ENCODE measurements at places on chromosomes 3 and 15. TPM values are rescaled to one million over a fixed set of nuclear protein-coding genes. Genes with fewer than 3 reads are reported as not detected.

Gene LYZL4
- not detected for total RNA-seq

Gene CPLX3
- 0.67 TPM for total RNA-seq

Gene ALDH1L1
- 26.8 TPM for total RNA-seq

Gene AQR
- total RNA-seq = 13.2 TPM

Gene GOLGA8H
- 1.7 TPM for total RNA-seq

Gene CEP152
- total RNA-seq = 1.1 TPM

Gene PLCD1
- total RNA-seq = 10.1 TPM

Gene NEK10
- 3.3 TPM for total RNA-seq

Gene P2RY1
- 4.8 TPM for total RNA-seq

Gene SCAMP5
- total RNA-seq = 3.6 TPM

Gene HTR3E
- total RNA-seq = not detected

Gene ATP10A
- 0.94 TPM for total RNA-seq

GRCh38 chr3:71384388-71384787 is 199.1 kb downstream of the FOXP1 start:
- no peak for DNase-seq

GRCh38 chr15:68595260-68595564 is 16.4 kb downstream of the CORO2B start:
- DNase-seq = no peak

- DNase-seq = no peak
Observed at GRCh38 chr15:86570738-86571137, 491.1 kb downstream of the AGBL1 start.

DNA sequence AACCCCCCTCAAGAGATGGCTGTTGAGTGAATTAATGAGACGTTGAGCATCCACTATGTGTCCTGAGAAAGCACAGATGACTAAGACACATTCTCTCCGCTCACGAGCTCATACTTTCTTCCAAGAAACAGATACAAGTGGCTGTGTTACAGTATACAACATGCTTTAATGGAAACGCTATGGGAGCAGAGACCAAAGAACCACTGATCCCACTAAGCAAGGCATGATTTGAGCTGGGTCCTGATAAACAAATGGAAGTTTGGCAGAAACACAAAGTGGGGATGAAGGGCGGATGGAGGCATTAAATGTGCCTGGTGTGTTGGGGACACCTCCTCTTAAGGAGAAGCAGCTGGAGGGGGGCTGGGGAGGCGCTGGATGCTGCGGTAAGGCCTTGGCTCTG is 129.4 kb downstream of the UACA start:
- no peak for DNase-seq

- DNase-seq = no peak
Observed at GRCh38 chr15:95608371-95608770, 722.1 kb upstream of the NR2F2 start.

DNA sequence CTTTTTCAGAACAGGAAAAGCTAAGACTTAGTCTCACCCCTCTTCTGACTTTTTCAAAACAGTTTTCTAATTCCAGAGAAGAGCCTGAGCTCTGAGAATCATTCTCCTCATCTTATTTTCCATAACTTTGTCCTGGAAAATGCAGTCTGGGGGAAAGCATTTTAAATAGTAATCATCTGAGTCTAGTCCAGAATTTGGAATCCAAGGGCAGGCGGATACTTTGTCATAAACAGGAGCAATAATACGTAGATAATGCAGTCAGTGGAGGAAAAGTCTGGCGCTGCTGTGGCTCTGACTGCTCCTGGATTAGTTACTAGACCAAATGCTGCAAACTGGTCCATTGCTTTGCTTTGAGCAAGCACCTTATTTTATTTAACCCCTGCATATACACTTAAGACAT is 285.0 kb downstream of the THSD4 start:
- DNase-seq = no peak

GRCh38 chr3:147616998-147617619 is 207.9 kb downstream of the ZIC1 start:
- DNase-seq = no peak

GRCh38 chr3:105448338-105448982 is 81.8 kb downstream of the ALCAM start:
- no peak for DNase-seq

- DNase-seq = no peak
Observed at GRCh38 chr3:178498871-178499270, 37.4 kb upstream of the KCNMB2 start.

GRCh38 chr15:20357481-20358065 is 184.0 kb downstream of the GOLGA6L6 start:
- DNase-seq = peak; percentile 74

GRCh38 chr3:49554633-49555265 is 472 bp downstream of the BSN start:
- DNase-seq = no peak

DNA sequence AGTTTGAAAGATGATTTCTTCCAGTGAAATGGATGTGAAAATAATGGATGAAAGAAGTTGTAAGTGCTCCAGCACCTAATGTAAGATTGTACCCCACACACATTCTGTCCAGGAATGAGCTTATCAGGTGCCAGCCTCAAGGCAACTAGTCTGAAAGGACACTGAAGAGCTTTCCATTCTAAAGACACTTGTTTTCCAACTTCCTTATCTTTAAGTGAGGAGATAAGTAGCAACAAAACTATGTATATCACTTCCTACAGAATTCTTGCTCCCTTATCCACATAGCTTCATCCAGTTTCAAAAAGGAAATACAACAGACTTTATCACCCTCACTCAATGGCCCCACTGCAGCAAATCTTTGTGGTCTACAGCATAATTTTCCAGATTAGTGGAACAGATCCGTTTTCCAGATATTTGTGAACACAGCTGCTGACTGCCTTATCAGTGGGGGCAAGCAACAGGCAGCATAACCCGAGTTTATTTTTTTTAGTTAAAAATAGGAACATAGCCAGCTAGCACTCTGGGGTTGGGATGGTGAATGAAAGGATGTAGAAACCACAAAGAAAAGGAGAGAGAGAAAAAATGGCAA is 60.6 kb downstream of the CD200R1L start:
- no peak for DNase-seq

DNA sequence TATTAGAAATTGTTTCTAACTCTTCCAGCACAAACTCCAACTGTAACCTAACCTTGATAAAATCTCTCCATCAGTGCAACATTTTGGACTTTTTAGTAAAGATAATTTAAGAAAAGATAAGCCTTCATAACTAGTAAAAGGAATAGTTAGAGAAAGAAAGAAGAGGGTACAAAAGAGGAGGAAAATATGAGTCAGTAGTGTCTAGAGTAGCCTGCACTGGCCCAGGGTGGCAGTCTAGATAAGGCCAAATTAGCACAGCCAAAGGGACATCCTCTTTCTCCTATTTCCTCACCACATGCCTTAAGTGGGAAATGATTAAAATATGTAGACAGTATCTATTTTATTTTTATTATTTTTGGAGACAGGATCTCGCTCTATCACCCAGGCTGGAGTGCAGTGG is 3.7 kb downstream of the PROS1 start:
- no peak for DNase-seq

DNA sequence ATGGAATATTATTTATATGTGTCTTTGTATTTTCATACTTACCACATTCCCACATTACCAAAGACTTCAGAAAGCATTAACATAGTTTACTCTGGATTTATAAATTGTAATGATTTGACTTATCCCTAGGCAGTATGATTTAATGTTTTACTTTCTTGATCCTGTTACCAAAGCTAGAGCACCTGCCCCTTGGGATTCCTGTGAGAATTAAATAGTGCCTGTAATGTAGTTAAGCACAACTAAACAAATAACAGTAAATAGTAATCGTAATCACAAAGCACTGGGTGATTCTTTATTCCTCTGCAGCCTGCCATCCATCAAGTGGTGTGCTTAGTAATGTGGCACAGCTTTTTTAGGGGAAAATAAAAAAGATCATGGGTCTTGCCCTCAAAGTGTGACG is 39.1 kb downstream of the ATP2C1 start:
- DNase-seq = no peak

GRCh38 chr3:87503900-87504498 is 227.6 kb upstream of the POU1F1 start:
- no peak for DNase-seq

GRCh38 chr3:182673336-182673735 is 120.0 kb upstream of the ATP11B start:
- no peak for DNase-seq

- no peak for DNase-seq
Observed at GRCh38 chr3:64088408-64089205, 65.3 kb upstream of the PSMD6 start.

DNA sequence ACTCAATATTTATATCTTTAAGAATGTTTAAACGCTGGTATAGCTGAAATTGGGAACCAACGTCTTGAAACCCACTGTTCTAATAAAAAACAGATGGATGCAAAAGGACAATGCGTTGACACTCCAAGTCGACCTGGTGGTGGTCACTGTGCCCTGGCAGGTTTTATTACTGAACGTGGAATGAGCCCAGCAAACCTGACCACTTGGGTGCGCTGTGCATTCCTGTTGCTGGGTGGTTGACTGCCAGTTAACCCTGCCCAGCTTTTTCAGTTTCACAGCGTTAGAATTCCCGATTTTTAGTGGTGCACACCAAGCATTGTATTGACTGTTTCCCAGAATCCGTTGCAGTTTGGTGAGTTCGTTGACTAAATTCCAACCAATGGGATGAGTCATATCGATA is 384.4 kb downstream of the OCA2 start:
- DNase-seq = no peak

- peak; percentile 92 for DNase-seq
Observed at GRCh38 chr15:51737522-51738305, at the start of gene LYSMD2. LYSMD2 (minus strand) TSS chr15:51737655; CDS start chr15:51737622, 33 bp downstream.

GRCh38 chr3:150786791-150787190 is 23.8 kb upstream of the SIAH2 start:
- no peak for DNase-seq

DNA sequence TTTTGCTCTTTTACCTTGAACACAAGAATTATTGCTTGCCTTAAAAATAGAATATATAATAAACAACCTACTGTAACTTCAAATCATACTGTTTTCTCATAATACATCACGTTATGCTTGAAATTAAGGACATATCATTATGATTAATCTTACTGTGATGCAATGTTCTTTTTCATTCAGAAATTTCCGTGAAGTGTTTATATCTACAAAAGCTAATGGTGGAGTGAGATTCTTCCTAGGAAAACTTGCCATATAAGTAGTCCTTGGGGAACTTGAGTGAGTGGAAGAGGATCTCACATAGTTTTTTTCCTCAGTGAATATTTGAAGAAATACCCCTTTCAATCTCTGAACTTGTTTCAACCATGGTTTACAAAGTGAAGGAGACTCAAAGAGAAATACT is 498.7 kb upstream of the CBLB start:
- DNase-seq = no peak

DNA sequence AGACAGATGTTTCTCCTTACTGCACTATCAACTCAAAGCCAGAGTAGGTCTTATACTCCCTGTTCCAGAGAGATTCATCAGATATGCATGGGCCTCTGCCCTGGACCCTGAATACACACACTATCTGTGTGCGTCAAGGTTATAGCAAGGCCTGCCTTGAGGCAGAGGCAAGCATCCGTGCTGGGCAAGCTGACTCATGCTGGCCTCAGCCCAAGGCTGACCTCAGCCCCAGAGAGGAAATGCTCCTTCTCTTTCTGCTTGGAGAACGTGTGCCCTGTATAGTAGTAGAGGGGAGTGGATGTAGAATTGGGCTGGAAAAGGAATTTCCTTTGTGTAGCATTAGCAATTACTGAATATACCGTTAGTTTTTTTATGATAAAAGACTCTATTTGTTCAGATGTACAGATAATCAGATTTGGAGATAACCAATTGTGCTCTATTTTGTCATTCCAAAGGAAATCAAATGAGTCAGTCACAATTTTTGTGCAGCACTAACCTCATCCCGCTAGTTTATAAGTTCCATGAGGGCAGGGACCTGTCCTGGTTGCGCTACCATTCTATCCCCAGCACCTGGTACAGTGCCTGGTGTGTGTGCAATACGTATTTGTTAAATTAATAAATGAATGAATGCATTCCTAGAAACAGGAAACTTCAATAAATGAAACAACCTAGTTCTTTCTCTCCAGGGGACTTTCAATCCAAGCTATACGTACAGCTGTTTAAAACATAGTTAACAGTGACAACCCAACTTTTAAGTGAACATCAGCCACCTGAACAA is 13.3 kb upstream of the PAQR9 start:
- peak; percentile 91 for DNase-seq

DNA sequence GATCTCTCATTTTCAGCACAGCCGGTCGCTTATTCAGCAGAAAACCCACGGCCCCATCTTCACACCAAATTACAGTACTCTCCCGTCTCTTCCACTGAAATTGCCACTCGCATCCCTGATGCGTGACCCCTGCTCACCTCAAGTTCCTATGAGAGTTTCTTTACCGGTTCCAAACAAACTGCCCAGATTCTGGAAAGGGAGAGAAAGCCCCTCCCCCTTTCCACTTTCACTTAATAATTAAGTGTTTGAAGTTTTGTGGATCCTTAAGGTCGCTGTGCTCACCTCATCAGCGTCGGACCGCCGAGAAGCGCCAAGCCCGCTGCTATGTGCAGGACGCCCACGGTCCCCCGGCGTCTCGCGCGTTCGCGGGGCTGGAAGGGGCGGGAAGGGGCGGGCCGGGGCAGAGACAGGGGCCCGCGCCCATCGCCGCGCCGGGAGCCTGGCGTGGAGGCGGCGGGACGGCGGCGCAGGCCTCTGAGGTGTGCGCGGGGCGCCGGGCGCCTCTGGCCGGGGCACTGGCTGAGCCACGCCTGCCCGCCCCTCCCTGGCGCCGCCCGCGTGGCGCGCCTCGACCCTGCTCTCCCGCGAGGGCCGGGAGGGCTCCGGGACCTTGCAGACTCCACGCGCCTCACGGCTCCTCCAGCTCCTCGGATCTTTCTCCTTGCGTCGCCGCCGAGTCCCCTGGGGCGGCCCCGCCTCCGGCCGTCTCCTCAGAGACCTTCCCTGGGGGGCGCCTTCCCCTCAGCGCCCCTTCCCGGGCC is at the start of gene GPR156:
GPR156 (minus strand) TSS at position 476 of the 761 bp plus-strand sequence. CDS start 41,124 bp downstream, outside the sequence.
- no peak for DNase-seq

DNA sequence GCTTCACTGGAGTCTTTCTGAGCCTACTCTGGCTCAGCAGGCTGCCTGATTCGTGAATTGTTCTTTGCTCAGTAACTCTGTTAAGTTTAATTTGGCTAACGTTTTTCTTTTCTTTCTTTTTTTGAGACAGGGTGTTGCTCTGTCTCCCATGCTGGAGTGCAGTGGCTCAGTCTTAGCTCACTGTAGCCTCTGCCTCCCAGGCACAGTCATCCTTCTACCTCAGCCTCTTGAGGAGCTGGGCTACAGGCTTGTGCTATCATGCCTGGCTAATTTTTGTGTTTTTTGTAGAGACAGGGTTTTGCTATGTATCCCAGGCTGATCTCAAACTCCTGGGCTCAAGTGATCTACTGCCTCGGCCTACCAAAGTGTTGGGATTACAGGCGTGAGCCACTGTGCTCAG is 165.0 kb downstream of the PEX5L start:
- DNase-seq = no peak
